ENCODE measurements at places on chromosomes 2 and 18. TPM values are rescaled to one million over a fixed set of nuclear protein-coding genes. Genes with fewer than 3 reads are reported as not detected.

Gene LYPD6B
- not detected for total RNA-seq

Gene DTNA
- not detected for total RNA-seq

Gene RGPD4
- total RNA-seq, result not detected

Gene AQP12B
- not detected for total RNA-seq

Gene KATNAL2
- total RNA-seq, result 0.95 TPM

Gene HDAC4
- 22.3 TPM for total RNA-seq

Gene WBP1
- 48.0 TPM for total RNA-seq

Gene CDK15
- not detected for total RNA-seq

Gene MPPE1
- 45.5 TPM for total RNA-seq

Gene RHBDD1
- total RNA-seq, result 40.1 TPM

Gene MSTN
- not detected for total RNA-seq

Gene CABYR
- total RNA-seq, result 2.3 TPM

Gene HS6ST1
- total RNA-seq, result 17.5 TPM

Gene MYO1B
- total RNA-seq, result 6.3 TPM

DNA sequence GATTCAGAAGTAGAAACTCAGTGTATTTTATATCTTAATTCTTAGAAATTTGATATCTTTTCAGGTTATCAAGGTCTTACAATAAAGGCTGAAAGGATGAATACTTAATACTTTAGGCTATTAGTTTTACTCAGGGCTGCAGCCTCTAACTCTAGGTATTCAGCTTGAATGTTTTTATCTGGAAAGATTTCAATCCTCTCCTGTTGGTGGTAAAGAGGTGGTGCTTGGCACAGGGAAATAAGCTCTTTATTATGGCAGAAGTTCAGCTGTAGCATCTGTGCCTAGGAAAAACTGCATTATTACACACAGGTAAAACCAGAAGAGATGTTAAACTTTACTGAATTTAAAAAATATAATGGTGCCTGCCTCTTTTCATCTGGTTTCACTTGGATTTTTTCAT, 11.1 kb downstream of the ACVR2A start:
- no peak for DNase-seq

- DNase-seq, result no peak
Observed at GRCh38 chr2:18154259-18154658, 275.8 kb downstream of the KCNS3 start.

GRCh38 chr2:20516646-20517341, 69.9 kb downstream of the RHOB start:
- DNase-seq, result no peak

DNA sequence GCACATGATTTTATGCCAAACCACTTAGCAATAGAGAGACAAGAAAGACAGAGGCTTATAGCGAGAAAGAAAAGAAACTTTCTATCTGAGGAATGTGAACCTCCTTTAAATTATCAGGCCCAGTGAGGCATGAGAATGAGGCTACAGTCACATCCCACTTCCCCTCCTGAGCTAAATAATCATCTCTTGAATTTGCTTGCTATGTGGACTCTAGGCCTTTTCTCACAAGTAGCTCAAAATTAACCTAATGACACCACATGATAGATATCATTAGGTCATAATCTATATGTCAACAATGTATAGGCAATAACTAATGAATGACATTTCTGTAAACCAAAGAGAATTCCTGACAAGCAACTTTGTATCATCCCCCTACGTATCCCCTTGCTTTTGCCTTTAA, 301.5 kb upstream of the MGAT5 start:
- DNase-seq, result no peak

DNA sequence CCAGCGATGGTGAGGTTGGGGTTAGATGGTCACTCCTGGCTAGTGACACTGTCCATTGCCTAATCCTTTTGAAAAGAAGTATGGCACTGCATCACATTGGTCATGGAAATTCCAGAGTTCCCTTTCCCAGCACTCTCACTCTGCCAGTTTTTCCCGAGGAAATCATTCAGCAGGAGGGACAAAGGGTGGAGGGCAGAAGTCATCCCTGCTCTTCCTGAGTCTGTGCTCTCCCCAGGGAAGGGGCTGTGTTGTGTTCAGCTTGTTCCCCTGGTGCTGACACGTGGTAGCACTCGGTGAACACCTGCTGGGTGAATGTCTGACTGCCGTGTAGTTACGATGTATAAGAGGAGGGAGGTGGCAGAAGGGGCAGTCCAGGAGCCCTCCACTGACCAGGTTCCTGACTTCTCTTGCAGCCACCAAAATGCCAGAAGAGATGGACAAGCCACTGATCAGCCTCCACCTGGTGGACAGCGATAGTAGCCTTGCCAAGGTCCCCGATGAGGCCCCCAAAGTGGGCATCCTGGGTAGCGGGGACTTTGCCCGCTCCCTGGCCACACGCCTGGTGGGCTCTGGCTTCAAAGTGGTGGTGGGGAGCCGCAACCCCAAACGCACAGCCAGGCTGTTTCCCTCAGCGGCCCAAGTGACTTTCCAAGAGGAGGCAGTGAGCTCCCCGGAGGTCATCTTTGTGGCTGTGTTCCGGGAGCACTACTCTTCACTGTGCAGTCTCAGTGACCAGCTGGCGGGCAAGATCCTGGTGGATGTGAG, 21.6 kb downstream of the STEAP3 start:
- DNase-seq, result peak; percentile 32

- DNase-seq, result no peak
Observed at GRCh38 chr2:70328921-70329561, 27.2 kb upstream of the FAM136A start.

GRCh38 chr2:74253306-74253970, 55.0 kb downstream of the MTHFD2 start:
- DNase-seq, result no peak

DNA sequence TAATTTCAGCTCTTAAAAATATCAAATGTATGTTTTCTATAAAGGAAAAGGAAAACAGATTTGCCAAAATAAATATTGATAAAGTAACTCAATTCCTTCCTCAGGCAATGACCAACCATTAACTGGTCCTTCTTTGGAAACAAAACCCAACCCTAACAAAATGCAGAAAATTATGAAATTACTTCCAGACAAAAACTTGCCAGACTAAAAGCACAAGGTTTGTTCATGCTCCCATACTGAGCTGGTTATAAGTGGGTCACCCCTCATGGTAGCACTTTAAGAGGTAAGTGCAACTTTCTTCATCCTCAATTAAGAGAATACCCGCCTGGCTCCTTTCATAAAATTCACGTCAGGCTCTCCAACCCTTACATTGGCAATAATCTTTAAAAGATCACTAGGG, 31.1 kb upstream of the TTC32 start:
- DNase-seq, result no peak

- no peak for DNase-seq
Observed at GRCh38 chr2:234990300-234990699, 38.5 kb downstream of the SH3BP4 start.

DNA sequence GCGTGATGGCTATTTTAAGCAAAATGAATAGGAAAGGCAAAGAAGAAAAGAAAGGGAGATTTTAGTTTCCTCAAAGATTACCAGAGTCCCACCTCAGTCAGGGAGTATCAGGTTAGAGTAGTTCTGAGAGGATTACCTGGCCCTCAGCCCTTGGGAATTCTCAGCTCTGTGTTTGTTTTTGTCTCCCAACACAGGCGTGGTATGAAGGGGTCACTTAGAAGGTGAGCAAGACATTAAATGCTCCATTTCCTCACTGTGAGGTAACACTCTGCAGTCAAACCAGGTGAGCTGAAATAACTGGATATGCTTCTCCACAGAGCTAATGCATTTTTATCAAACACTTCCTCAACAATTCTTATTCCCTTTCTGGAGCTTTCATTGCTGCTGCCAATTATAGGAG, 232.2 kb downstream of the IKZF2 start:
- no peak for DNase-seq

- DNase-seq, result no peak
Observed at GRCh38 chr2:53286345-53286744, 481.3 kb upstream of the CHAC2 start.

- no peak for DNase-seq
Observed at GRCh38 chr2:25887624-25888242, 9.4 kb upstream of the ASXL2 start.

DNA sequence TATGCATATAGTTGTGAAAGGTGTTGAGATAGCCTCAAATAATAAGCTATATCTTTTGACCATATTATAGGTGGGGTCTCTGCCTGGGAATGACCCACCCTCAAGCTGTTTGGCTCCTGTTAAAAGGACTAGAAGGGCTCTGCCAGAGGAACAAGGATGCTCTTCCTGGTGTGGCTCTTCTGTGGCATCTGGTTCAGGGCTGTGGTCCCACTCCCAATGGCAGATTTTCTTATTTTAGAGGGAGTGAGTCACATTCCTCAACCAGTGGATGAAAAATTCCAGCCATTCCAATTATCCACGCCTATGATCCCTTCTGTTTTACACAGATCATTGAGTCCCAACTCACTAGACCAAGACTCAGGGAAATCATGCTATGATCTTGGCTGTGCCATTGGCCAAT, 119.9 kb downstream of the PARD3B start:
- no peak for DNase-seq

GRCh38 chr18:59878644-59879043, 21.2 kb upstream of the PMAIP1 start:
- DNase-seq, result no peak

DNA sequence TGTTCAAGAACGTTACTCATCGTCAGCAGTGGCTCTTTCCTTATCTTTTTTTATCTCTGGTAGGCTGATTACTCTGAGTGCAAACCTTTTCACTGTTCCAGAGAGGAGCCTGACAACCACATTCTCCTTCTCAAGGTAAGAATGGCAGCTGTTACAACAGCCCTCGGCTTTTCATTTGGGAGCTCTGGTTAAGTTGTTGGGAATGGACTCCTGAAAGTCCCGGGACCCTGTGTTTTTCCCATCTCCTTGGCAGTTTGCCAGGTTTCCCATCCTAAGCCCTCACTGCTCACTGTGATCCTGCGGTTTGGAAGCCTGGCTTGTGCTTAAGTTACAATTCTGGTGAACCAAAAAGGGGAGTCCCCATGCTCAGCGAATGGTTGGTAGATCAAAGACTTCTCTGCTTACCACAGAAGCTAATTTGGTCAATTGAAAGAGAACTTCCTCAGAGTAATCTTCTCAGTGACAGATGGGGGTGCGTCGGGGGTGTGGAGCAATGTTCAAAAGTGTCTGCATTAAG, 122.3 kb downstream of the LYPD6B start:
- DNase-seq, result no peak

DNA sequence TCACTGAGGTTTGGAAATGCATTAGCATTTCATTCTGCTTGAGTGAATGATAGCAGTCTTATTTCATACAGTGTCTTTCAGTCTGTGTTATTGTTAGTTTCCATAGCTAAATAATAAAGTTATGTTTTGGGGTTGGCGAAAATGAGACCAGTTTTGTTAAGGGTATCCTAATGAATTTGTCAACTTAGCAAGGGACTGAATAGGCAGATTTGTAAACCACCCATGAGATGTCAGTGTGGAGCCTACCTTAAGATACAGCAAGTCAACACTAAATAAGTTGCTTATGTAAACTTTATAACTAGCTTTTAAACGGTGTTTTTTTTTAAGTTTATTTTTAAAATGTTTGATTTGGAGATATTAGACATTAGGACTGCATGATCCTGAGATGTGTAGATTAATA, 11.9 kb downstream of the NAPG start:
- DNase-seq, result no peak

GRCh38 chr18:40984856-40985255, 970.2 kb upstream of the PIK3C3 start:
- no peak for DNase-seq

- no peak for DNase-seq
Observed at GRCh38 chr2:172999641-173000386, 75.8 kb upstream of the MAP3K20 start.

DNA sequence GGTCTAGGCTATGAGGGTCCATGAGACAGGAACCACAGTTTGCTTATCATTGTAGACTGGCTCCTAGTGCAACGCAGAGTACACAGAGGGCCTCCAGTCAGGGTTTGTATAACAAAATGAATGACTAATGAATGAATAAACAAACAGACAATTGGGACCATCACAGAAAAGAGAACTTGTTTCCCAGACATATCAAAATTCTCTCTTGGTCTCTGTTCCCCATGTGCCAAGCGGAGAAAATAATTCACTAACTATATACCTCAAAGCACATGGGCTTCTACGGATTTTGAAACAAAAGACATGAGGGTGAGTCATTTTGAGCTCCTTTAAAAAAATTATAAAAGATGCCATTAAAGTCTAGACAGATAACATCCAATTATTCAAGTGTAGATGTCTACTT, 28.0 kb downstream of the INO80C start:
- DNase-seq, result no peak

DNA sequence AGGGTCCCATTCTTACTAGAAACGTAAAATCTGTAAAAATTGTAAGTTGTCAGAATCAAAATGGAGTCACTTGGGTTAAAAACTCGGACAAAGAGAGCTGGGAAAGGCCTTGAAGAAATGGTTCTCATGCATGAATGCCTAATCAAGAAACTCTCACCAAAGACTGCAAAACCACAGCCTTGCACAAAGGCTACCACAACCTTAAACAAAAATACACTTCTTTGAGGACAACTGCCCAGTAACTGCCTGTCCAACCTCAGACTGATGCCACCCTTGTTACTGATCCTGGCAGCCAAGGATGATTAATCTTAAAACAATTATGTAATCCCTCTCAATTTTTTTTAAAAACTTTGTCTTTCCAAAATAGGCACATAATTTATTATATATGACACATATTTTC, 299.3 kb downstream of the CCDC85A start:
- no peak for DNase-seq

- DNase-seq, result no peak
Observed at GRCh38 chr18:24460388-24460787, at the start of gene HRH4. TSS of gene HRH4 (plus strand) at chr18:24460637. CDS start at chr18:24460729, 92 bp downstream.

DNA sequence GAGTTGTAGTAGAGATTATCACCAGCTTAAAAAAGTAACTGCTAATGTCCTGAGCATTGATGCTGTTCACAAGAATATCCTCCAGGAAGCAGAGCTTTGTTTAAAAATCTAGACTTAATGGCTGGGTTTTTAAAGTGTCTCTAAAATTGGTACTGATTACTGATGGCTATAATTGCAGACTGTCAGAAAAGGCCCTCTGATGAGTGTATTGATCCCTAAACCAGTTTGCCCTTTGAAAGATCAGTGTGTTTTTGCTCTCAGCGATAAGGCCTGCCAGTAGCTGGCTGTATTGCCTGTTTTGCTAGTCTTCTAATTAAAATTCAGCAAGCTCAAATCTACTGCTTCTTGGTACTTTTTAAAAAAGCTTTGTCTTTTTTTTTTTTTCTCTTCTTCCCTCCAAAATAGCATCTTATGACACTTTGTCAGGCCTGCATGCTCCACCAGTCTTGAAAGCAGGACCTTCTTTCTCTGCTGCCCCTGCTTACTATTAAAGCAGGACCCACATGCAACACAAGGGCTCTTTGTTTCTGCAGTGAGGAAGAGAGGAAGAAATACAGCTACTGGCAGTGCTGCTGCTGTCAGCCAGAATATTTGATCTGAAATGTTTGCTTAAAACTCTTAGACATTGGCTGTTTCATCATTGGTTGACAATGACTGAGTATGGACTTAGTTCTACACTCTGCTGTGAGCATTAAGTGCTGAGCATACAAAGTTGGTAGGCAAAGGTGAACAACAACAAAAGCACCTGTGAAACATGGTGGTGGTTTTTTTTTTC, 1.8 kb downstream of the SEC11C start:
- no peak for DNase-seq

DNA sequence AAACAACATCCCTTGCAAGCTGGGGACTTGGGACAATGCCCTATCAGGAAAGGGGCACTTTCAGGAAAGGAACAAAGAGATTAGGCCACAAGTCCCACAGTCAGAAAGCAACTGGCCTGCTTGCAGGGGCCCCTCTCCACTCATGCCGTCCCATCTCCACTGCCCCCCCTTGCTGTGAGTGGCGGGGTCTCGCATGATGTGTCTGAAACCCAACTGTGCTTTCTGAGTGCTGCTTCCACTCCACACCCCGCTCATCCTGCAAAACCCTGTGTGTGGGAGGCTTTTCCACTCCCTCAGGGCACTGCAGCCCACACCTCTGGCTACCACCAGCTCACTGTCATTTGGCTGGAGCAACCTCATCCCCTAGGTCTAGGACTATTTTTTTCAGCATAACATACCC, 7.9 kb downstream of the HS6ST1 start:
- DNase-seq, result peak; percentile 5

Data from natural killer cell treated with Interleukin-12 subunit alpha and Interleukin-12 subunit beta and Interleukin-15 and Interleukin-18, amount 100 ng/mL, for 72 hours (primary cell).